Effector CD4-positive, alpha-beta T cell (primary cell): ENCODE measurements at places on chromosomes 1 and 21.
A peak's percentile ranks its signal among the peaks of the same experiment; 100 is the strongest.

- DNase-seq = no peak
These were observed 26.7 kb upstream of the GLIS1 start for GRCh38 chr1:53765657-53766056.

DNA sequence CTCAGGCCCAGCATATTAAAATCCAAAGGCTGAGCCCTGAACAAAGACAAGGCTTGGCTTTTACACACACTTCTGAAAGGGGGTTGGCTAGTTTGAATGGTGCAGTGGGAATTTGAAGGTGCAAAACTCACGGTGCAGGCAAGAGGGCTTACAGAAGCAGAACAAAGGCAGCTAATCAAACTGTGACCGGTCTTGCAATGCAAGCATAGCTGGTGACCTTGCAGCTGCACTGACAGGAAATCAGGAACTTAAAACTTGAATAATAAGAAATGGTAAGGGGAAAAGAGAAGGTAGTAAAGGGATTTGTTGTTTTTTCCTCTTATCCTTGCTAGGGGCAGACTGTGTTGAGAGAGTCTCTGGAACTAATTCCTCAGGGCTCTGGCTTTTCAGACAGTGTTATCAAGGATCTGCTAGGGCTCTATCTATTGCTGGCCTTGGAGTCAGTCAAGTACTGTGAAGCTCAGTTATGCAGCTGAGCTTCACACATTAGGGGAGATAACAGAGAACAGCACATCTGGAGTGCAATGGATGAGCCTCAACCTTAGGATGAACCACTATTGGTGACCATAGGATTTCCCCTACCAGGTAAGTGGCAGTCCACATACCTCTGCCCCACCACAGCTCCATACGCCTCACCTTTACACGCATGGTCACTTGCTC, 97.6 kb downstream of the PPIAL4G start:
- no peak for DNase-seq

GRCh38 chr1:7234471-7234755, 449.2 kb downstream of the CAMTA1 start:
- DNase-seq = no peak

DNA sequence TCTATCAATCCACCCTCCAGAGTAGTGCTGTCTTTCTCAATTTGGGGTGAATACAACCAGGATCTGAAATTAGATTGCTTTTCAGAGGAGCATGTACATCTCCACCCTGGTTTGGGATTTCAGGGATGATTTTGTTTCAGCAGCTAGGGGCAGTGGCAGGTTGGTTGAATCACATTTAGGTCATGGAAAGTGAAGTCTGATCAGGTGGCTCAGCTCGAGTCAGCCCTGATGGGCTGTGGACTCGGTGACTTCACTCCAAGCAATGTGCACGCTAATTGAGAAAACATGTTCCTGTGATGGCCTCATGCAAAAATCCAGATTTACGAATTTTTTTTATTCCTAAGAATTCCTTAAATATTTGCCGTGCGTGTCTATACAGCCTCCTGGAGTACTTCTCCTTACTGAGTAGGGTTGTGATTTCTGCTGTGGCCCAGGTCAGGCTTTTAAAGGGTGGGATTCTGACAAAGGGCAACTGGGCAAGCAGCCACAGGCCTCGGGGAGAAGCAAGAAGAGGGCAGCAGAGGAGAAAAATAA, 7.5 kb downstream of the NGF start:
- DNase-seq = no peak

DNA sequence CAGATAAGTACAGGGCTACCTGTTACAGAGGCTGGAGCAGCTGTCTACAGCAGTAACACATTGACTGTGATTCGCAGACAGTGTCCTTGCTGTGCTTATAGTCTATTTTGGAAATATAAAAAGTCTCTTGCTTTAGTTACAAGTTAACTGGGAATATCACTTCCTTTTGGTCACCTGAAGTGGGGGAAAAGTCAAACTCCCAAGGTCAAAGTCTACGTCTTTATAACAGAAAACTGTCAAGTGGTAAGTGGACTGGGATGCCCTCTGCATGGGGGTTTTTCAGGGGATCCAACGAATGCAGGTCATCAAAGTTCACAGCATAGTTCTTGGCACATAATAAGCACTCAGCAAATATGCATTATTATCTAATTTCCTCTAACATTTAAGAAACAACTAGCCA, 55.4 kb downstream of the FAM78B start:
- DNase-seq = no peak

GRCh38 chr1:156652131-156652991, 10.4 kb downstream of the BCAN start:
- DNase-seq = no peak

- no peak for DNase-seq
These were observed at the start of gene P3R3URF for GRCh38 chr1:46176211-46176865. Gene P3R3URF (minus strand): TSS chr1:46176488. CDS start chr1:46176471, 17 bp downstream.

- no peak for DNase-seq
These were observed 5.3 kb upstream of the S100B start for GRCh38 chr21:46610018-46610701.

DNA sequence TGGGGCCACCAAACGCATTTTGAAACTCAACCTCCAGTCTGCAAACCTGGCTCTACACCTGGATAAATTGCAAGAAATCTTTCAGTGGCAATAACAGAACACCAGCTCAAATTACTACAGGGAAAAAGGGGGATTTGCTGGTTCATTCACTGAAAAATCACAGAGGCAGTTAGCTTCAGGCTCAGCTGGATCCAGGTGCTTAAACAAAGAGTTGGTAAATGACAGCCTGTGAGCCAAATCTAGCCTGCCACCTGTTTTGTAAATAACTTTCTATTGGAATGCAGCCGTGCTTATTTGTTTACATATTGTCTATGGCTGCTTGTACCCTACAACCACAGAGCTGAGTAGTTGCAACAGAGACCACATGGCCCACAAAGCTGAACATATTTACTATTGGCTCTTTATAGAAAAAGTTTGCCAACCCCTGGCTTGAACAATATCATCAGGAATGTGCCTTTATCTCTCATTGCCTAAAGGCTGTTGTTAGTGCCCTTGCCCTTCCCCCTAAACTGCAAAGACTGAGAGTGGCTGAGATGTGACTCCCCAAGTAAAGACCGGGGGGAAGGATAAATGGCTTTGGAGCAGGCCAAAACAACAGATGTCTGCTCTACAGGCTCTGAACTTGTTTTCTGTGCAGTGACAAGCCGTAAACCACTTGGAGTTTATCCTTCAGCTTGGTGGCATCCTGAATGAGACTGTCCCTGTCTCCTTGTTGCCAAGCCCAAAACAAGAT, 21.5 kb upstream of the PTPRF start:
- DNase-seq = no peak

- DNase-seq = no peak
These were observed 43.5 kb downstream of the WDR4 start for GRCh38 chr21:42835611-42836401.

- DNase-seq = peak; percentile 76
These were observed 12.1 kb upstream of the NES start for GRCh38 chr1:156689035-156689952.

GRCh38 chr1:76170513-76170912, 96.0 kb downstream of the ST6GALNAC3 start:
- DNase-seq = no peak

- no peak for DNase-seq
These were observed 2.5 kb downstream of the UBL4B start for GRCh38 chr1:110114784-110115183.

DNA sequence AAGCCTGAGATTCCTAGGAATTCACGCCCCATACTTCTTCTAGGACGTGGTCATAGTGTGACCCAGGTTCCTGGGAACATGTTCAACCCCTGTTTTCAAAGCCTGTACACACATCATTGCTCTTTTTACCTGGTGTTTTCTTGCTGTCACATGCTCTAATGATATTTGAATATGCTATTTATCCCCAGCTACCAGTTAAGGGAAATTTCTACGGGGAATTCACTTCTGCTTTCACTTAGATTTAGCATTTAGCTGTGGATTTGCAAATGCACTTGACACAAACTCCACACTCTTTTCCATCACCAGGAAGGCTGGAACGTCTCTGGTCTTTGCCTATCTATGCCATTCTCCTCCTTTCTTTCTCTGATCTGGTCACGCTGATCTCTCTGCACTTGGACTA, 11.3 kb upstream of the SAMSN1 start:
- no peak for DNase-seq

GRCh38 chr1:9573723-9574122, 15.0 kb upstream of the TMEM201 start:
- no peak for DNase-seq

- no peak for DNase-seq
These were observed 670 bp downstream of the COX20 start for GRCh38 chr1:244836135-244836521.

DNA sequence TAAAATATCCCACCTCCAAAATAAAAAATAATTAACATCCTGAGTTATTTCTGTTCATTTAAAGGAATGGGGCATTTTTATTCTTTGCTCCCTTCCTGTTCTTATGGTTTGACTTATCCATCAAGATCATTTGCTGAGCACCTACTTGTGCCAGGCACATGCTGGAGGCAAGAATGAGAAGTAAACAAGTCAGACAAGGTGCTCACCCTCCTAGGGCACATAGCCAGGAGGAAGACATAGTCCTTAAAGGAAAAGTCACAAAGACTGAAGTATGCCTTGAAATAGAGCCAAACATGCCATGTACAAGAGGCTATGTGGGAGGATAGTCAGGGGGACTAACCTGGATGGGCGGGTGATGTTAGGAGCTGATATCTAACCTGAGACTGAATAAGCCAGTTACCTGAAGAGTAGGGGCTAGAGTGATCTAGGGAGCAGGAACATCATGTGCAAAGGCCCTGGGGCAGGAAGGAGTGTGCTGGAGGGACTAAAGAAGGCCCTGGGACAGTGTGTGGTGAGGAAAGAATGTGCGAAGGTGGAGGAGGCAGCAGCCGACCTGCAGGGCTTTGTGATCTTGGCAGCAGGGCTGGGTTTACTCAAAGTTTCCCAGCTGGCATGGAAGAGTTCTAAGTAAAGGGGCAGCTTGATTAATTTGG, 233.5 kb downstream of the MATN1 start:
- no peak for DNase-seq

DNA sequence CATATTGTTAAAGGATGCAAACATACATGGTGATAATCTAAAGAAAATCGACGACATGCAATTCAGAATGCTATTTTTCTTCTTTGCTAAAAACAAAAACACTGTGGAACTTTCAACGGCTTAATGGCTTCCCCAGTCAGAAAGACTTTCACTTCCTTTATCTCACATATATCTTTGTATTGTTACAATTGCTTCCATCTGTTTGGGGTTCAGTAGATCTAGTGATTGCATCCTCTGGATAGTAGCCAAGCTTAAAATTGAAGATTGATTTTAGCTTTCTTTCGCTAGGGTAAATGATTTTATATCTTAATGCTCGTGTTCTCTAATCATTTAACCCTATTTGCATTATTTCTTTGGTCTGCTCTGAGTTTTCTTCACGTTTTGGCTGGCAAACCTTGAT, 31.8 kb upstream of the ADAMTS1 start:
- no peak for DNase-seq

- no peak for DNase-seq
These were observed 87.0 kb upstream of the WARS2 start for GRCh38 chr1:119227456-119227855.

GRCh38 chr1:106995970-106996369, 60.5 kb upstream of the PRMT6 start:
- no peak for DNase-seq

DNA sequence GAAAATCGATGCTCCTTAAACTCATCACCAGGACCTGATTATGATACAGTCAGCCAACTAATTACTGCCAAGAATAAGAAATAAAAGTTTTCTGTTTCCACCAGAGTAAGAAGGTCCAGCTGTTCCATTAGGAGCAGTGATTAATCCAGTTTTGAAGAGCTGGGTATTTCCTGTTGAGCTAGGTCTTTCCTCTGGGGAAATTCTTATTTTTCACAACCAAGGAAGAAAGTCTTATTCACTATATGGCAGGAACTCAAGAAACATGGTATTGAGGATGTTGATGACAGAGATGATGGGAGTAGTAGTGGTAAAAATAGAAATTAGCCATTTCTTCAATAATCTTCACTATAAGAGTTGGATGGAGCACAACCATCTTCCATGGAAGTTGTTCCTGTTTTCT, 374.6 kb upstream of the RUNX1 start:
- DNase-seq = no peak

DNA sequence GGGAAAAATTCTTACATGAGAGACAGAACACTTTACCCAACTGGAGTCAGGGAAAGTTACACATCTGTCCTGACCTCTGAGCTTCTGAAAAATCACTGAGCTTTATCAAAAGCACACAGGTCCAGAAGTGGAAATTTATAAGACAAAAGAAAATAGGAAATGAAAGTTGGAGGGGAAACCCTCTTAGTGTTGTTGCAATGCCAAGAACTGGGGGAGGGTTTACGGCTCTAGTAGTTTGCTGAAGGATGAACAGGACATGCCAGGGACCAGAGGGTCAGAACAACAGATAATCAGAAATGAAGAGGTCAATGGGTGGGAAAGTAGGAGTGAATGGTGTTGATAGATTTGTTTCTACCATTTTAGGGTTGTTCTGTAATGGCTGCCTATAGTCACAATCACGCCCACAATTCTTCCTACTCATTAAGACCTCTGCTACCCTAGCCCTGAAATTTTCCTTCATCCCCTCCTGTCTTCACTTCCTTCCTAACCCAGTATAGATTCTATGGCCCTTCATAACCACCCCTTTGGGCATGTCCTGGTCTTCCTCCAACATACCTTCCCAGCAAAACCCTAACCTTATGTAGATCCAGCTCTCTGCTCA, 30.3 kb upstream of the FMOD start:
- DNase-seq = no peak

DNA sequence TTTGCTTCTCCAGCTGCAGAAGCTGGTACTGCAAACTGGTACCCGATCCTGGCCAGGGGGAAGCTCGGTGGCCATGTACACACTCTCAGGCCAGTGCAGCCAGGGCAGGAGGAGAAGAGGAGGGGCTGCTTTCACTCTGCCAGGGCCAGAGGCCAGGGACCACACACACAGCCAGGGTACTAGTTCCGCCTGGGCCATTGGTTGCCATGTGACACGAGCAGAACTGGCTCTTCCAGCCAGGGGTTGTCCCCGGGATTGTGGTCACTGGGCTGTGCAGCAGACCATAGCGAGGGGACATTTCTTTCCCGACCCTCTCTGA, 3.7 kb upstream of the SHISAL2A start:
- DNase-seq = no peak

- no peak for DNase-seq
These were observed 41.0 kb upstream of the APOBEC4 start for GRCh38 chr1:183694066-183694465.

DNA sequence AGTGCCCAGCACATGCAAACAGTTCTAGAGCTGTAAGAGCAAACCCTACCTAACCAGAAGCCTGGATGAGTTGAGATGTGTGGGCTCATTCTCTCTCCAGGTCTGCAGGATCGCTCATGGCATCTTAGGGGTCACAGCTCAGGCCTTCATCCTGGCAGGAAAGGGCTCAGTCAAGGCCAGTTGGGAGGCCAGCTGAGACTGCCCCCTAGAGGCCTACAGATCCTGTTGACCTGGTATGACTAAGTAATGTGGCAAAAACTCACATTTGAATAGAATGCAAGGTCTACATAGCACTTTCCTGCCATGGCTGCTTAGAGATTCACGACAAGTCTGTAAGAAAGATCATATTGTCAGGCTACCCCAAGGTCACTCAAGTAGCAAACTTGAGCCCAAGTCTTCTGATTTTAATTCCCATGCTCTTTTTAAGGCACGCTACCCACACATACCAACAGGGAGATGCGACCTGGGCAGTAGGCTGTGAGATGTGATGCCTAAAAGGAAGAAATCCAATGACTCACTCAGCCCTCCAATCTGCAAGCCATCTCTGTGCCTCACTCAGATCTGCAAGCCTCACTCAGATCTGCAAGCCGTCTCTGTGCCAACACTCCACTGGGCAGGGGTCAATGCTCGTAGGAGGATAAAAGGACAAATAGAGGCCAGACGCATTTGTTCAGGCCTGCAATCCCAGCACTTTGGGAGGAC, 5.1 kb upstream of the CAPN8 start:
- no peak for DNase-seq

GRCh38 chr1:2480236-2480985, 4.3 kb downstream of the PLCH2 start:
- no peak for DNase-seq
